Heart left ventricle (tissue), 16 donors: ENCODE measurements at places on chromosomes 16 and 17. TPM values are rescaled to one million over a fixed set of nuclear protein-coding genes. Genes with fewer than 3 reads are reported as not detected.

- no peak for DNase-seq
These were observed 14.3 kb upstream of the SRCIN1 start for GRCh38 chr17:38619937-38620550.

GRCh38 chr16:21653571-21653970 lies 1.2 kb upstream of the IGSF6 start:
- DNase-seq = no peak

DNA sequence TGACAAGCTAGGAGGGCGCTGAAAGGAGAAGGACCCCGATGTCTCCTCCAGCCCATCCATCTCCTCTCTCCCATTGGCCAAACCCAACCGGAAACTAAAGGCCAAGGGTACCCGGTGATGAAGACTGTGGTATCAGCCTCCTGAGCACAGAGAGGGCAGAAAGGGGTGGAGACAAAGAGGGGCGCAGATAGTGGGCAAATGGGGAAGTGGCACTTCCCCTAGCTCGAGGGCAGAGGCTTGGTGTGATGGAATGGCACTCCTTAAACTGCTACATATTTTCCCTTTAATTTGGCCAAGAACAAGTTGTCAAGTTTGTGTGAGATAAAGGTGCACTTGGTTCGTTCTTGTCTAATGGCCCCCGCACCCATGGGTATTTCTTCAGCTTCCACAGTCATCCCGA lies 27.8 kb downstream of the IL4R start:
- DNase-seq = no peak

- no peak for DNase-seq
These were observed 1.1 kb upstream of the CRHR1 start for GRCh38 chr17:45782889-45783592.

DNA sequence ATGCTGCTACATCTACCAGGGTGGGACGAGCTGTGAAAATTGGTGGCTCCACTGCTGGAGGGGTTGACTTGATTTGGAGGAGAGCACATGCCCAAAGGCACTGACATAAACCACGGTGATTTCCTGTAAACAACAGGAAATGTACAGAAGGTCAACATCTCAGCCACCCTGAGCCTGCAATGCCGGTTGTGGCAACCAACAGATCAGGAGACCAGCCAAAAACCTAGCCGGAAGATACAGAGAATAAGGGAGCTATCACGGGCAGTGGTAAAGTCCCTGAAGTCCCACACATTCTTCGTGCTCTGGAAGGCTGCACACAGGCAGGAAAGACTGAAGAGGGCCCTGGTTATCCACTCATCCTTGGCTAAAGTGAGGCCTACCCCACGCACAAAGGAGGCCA lies 56.2 kb downstream of the ADCY9 start:
- no peak for DNase-seq

DNA sequence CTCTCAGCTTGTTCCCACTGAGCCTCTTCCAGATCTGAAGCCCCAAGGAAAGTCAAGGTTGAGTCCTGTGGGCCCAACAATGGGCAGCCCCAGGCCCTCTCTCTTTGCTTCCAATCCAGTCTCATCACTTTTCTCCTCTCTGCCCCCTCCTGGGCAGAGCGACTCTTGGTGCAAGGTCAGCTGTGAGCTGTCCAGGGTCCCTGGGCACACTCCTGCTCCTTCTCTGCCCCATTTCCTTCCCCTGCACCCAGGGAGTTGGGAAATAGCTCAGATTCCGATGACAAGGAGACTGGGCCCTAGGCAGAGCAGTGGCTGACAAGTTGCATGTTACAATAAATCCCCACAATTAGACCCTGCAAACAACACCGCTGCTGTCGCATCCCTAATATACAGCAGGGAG lies 16.1 kb upstream of the CRHR1 start:
- no peak for DNase-seq

- no peak for DNase-seq
These were observed 10.4 kb upstream of the NAT9 start for GRCh38 chr17:74786431-74787055.

Gene MCRIP2
- 69.0 TPM for total RNA-seq

DNA sequence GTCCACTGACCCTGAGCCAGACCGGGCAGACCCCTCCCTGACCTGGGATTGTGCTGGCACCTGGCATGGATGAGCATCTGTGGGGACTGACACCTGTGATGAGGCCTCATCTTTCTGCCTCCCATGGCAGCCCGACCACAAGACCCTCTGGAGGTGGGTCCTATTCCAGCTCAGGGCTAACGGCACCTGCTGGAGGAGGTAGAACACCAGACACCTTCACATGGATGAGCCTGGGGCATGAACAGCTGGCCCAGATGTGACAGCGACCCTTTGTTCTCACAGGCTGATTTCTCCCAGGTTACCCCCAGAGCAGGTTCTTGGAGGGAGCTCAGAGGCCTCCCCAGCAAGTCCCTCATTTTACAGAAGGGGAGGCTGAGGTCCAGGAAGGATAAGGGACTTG lies 46.4 kb upstream of the PIK3R6 start:
- no peak for DNase-seq

Gene CNGB1
- total RNA-seq = not detected

DNA sequence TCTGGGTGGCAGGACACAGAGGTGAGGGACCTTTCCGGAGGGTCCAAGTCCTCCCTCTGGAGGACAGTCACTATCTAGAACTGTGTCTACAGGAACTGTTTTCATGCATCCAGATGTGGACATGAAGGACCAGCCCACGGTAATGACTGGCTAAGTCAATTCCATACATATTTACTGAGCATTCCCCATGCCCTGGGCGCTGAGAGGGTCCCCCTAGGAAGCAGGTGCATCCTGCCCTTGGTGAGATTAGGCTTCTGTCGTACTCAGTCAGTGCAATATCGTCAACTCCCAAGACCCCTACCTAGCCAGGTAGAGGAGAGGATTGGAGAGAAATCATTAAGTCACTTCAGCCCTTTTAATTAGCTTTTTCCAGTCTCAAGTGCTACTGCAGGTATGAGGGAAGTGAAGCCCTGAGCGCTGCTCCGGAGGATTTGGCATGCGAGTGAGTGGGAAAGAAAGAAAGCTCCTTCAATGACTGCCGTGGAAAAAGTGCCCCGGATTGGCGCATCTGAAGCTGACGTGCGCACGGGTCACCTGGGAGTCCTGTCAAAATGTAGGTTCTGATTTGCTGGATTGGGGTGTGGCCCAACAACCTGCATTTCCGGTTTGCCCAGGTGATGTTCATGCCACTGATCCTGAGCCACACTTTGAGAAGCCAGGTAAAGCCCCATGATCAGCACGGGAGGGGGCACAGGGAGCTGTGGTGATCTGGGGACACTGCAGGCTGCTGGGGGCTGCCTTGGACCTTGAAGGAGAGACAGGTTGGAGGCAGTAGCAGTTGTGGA lies 367.4 kb upstream of the TNRC6C start:
- no peak for DNase-seq

DNA sequence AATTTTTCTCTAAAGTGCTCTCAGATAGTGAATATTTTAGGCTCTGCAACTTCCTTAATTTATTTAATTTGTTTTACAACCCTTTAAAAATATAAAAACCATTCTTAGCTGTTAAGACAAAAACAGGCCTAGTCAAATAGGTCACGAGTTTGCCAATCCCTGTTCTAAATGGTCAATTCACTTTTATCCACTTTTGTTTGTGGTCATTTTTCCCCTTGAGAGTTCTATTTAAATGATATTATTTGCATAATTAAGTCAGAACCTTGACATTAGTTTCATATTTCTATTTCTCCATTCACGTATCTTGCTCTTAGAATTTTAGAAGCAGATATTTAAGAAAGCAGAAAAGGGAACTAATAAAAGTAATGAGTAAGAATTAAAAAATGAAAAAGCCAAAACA lies 4.0 kb downstream of the AMFR start:
- no peak for DNase-seq

- DNase-seq = no peak
These were observed 170.2 kb downstream of the HS3ST3B1 start for GRCh38 chr17:14471052-14471451.

DNA sequence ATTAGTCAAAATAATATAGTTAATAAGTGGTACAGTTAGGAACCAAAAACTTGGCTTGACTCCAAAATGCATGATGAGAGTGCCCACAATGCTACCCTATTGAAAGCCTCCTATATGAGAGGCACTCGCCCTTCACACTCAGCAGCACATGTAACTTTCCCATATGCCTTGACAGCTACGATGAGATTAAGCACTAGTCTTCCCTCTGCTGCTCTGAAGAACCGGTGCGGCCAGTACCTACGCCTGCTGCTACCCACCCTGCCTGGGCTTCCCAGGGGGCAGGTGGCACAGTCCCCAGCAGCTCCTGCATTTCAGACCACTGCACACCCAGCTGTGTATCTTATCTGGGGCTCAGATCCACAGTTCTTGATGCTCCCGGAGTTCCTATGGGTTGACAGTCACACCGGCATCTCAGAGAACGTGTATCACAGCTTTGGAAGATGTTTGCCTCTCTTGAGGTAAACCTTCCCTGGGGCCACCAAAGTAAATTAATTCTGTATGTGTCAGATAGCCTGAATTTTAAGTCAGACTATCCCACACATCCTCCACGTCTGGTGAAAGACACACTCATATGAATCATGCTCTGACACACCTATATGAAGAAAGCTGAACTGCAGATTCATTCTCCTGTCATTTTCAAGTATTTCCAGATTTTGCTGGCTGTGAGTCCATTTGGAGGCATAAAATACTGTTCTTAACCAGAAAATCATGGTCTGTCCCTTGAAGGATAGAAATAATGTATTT lies 77.8 kb downstream of the MYH10 start:
- no peak for DNase-seq

DNA sequence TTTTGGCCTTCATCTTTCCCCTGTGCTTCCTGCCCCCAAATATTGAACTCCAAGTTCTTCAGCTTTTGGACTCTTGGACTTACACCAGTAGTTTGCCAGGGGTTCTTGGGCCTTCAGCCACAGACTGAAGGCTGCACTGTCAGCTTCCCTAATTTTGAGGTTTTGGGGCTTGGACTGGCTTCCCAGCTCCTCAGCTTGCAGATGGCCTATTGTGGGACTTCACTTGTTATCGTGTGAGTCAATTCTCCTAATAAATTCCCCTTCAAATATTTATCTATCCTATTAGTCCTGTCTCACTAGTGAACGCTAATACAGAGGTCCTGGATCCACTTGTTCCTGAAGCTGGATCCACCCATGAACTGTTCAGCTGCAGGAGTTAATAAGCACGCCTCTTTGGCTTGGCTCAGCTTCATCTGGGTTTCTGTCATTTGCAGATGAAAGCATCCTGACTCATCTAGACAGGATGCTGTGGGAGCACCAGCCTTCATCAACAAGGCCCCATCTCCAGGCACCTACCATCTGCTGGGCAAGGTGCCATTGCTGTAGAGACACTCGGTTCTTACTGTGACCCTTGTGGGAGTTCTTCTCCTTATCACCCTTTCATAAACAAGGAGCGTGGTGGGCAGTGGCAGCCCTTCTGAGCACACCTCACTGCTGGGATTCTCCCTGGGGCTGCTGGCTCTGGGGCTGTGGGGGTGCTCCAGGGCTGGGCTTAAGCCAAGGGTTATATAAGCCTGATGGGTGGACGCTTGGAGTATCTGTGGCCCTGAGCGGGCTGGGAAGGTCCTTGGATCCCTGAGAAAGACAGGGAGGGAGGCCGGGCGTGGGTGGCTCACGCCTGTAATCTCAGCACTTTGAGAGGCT lies 23.1 kb downstream of the LAT start:
- no peak for DNase-seq

- no peak for DNase-seq
These were observed 10.1 kb downstream of the KSR1 start for GRCh38 chr17:27466376-27466742.

GRCh38 chr17:15942207-15942833 lies 2.6 kb upstream of the ADORA2B start:
- no peak for DNase-seq

- DNase-seq = no peak
These were observed 259.0 kb downstream of the IRX3 start for GRCh38 chr16:54027558-54027957.

DNA sequence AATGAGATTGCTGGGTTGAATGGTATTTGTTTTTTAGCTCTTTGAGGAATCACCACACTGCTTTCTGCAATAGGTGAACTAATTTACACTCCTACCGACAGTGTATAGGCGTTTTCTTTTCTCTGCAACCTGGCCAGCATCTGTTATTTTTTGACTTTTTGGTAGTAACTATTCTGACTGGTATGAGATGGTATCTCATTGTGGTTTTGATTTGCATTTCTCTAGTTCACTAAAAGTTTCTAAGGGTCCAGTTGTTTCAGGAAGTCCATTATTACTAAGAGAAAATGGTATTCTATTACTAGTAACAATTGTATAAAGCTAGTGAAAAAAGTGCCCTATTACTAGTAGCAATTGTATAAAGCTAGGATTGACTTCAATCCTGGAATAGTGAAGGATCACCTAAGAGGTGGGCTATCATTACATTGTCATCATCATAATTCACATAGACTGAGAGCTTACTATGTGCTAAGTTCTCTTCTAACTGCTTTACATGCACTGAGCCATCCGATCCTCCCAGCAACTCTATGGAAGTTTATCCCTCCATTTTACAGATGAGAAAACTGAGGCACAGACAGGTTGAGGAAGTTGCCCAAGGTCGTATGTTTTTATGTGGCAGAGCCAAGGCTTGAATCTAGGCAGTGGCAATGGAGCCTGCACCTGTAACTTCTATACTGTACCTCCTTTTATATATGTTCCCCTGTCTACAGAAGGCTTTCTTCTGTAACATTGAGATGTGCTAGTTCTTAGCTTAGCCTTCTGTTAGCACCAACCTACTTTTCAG lies 13.4 kb upstream of the SMIM36 start:
- DNase-seq = no peak

DNA sequence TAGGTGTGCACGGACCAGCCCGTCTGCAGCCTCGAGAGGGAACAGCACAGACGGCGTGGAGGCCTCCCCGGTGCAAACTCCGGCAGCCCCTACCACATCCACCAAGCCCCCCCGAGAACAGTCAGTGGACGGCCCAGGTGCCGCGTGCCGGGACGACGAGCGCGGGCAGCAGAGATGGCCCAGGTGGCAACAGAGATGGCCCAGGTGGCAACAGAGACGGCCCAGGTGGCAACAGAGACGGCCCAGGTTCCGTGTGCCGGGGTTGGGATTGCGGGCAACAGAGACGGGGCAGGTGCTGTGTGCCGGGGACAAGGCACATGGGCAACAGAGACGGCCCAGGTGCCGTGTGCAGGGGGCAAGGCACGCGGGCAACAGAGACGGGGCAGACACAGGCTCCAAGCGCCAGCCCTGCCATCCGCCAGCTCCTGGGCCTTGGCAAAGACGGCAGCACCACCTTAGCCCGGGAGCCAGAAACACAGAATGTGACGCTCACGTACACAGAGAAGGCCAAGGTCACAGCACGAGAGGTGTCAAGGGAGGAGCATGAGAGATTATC lies 31.1 kb downstream of the RPH3AL start:
- no peak for DNase-seq

Gene CXCL16
- total RNA-seq = 1.8 TPM

- no peak for DNase-seq
These were observed 366.6 kb upstream of the CCL2 start for GRCh38 chr17:33888455-33888854.

Gene KRTAP9-8
- total RNA-seq = not detected

Gene DDX42
- 40.2 TPM for total RNA-seq

Gene ATXN2L
- total RNA-seq = 73.9 TPM

- DNase-seq = no peak
These were observed 220.0 kb downstream of the HAPSTR1 start for GRCh38 chr16:9311303-9311954.
